ENCODE measurements at places on chromosomes 2 and 18.

- no peak for DNase-seq
These were observed 48.9 kb downstream of the PTPN4 start for GRCh38 chr2:119808516-119809147.

GRCh38 chr18:44870631-44871502, 190.2 kb downstream of the SETBP1 start:
- no peak for DNase-seq

DNA sequence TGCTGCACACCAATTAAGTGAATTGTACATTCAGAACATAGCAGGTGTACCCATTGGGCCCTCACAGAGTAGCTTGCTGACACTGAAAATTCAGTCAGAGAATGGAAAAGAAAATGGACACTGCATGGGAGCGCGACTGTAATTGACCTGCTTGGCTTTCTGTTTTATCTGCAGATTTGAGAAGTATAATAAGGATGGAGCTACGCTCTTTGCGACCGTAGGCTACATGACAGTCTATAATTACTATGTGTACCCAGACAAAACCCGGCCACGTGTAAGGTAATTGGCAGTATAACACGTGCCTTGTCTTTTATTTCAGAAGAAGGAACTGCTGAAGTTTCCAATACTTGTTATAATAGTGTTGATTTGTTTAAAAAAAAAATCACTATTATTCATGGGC, 33.5 kb upstream of the METAP1D start:
- DNase-seq: no peak

DNA sequence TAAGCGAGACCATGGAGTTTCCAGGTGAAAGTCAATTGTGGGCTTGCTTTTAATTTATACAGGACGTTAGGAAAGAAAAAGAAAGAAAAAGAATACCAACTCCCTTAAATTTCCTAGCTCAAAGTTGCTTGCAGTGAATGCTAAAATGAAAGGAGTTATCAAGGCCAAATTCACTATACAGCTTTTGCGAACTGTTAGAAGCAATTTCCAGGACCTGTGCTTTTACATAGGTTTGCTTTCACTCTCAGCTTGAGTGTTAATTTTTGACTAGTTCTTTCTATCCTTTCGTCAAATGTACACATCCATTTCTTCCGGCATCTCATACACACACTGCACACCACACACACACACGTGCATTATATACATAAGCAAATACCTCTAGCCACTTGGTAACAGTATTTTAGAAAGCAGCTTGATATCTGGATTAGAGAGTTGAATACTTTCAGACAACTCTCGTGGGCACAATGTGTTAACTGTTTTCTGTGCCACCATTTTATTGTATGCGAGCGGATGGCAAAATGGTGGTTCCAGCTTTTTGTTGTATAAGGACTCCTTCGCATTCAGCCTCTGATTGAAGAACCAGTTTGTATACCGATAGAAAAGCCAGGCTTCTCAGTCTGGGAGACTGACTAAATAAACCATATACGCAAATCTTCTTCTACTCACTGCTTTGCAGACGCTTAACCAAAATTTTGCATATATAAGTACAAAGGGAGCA, 381.8 kb downstream of the MTX2 start:
- DNase-seq: no peak

DNA sequence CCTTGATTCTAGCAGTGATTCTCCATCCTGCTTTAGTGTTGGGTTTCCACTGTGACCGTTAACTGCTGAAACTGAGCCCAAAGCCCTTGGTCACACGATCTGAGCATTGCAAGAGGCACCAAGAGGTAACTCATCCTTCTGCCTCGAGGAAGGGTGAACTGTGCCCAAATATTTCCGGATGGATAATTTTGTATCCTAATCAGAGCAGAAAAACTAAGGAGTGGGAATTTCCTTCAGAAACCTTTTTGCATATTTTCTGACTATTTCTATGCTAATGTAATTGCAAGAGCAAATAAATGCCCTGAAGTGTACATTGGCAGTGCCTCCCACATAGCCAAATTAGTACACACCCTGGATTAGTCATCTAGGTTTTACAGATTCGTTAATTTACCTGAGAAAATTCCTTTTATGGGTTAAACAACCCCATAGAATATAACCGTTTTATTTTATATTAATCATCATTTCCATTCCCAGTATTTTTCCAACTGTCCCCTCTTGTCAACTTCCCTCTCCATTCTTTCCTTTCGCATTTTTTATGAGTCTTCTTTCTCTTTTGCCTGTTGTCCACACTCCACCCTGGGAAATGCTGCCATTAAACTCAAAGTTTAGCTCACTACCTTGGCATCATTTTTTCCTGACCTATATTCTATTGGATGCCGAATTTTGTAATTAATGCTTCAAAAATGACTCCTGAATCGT, 31.7 kb upstream of the COBLL1 start:
- DNase-seq: no peak

- no peak for DNase-seq
These were observed 265.7 kb downstream of the MEIS1 start for GRCh38 chr2:66700677-66701066.

- DNase-seq: peak; percentile 19
These were observed 185.1 kb upstream of the SMAD7 start for GRCh38 chr18:49135877-49136276.

- peak; percentile 83 for DNase-seq
These were observed 31.5 kb downstream of the NOL10 start for GRCh38 chr2:10658041-10658913.

GRCh38 chr2:824954-825353, 125.7 kb upstream of the SNTG2 start:
- DNase-seq: no peak

DNA sequence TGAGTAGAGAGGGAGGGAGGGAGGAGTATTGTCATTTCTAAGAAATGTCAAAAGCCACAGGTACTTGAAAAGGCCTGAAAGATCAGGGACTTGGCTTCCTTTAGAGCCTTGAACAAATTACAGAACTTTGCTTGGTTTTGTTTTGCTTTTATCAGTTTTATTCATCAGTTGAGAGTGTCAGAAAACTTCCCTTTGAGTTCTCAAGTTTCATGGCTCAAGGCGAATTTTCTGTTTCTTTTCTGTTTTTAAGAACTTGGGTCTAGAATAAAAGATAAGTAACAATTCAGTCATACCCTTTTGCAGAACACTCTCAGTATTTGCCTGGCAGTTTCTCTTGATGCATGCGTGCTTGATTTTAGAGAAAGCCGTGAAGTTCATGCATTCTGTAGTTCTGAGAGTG, 531.9 kb downstream of the PARD3B start:
- DNase-seq: no peak

DNA sequence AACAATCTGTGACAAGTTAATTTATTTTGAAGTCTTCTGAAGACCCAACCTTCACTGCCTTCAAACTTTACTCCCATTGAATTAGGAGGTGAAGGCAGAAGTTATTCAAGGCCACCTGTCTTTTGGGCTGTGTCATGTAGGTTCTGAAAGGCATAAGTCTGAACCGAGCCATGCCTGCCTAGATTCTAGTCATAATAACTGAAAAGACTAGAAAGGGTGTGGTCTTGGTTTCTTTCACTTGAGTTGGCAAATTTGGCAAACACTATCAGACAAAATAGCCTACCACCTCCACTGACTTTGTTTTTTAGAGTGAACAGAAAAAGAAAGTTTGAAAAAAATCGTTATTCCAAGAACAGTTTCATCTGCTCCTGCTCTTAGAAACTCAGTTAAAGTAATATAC, 38.4 kb downstream of the PPM1B start:
- DNase-seq: no peak

GRCh38 chr2:206570199-206570598, 72.1 kb upstream of the FAM237A start:
- DNase-seq: no peak

DNA sequence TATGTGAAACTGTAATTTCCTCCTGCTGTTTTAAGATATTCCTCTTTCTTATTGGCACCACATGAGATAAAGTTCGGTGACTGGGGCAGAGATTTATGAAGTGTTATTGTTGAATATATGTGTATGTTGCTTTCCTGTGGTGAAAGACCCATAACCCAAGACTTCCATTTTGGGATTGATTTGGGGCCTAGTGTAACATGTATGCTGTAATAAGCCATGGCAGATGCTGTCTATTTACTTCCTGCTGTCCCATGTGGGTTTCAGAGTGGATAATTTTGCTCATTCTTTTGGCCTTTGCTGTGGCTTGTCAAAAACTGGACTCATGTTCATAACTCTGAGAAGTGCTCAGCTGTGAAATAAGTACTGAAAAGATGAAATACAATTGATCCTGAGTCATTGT, 10.8 kb upstream of the MYO1B start:
- no peak for DNase-seq

Data from kidney epithelial cell (primary cell).